ENCODE measurements at places on chromosomes 11 and 22. TPM values are rescaled to one million over a fixed set of nuclear protein-coding genes. Genes with fewer than 3 reads are reported as not detected.

TRPM5 gene
- 0.05 TPM for polyA plus RNA-seq

- DNase-seq = no peak
These were observed 83.2 kb downstream of the ST3GAL4 start for GRCh38 chr11:126438691-126439090.

GRCh38 chr22:41410311-41410751, 28.6 kb downstream of the TEF start:
- DNase-seq = no peak

DNA sequence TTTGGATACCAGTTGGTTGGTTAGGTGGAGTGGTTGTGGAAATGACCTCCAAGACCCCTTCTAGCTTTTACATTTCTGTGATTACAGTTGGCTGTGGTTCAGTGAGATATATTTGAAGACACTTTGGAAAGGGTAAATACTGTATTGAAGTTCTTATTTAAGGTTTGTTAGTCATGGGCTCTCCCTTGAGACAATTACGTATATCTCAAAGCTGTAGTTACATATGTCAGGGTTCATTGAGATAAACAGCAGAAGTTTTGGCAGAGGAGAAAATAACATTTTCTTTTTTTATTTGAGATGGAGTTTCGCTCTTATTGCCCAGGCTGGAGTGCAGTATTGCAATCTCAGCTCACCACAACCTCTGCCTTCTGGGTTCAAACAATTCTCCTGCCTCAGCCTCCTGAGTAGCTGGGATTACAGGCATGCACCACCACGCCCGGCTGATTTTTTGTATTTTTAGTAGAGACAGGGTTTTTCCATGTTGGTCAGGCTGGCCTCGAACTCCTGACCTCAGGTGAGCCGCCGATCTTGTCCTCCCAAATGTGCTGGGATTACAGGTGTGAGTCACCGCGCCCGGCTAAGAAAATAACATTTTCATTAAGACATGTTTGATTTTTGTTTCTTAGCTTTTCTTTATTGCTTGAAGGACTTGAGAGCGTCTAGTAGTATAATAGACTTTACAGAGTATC, 1.9 kb downstream of the RNF121 start:
- no peak for DNase-seq

- no peak for DNase-seq
These were observed 39.3 kb downstream of the DDI1 start for GRCh38 chr11:104075706-104076105.

DNA sequence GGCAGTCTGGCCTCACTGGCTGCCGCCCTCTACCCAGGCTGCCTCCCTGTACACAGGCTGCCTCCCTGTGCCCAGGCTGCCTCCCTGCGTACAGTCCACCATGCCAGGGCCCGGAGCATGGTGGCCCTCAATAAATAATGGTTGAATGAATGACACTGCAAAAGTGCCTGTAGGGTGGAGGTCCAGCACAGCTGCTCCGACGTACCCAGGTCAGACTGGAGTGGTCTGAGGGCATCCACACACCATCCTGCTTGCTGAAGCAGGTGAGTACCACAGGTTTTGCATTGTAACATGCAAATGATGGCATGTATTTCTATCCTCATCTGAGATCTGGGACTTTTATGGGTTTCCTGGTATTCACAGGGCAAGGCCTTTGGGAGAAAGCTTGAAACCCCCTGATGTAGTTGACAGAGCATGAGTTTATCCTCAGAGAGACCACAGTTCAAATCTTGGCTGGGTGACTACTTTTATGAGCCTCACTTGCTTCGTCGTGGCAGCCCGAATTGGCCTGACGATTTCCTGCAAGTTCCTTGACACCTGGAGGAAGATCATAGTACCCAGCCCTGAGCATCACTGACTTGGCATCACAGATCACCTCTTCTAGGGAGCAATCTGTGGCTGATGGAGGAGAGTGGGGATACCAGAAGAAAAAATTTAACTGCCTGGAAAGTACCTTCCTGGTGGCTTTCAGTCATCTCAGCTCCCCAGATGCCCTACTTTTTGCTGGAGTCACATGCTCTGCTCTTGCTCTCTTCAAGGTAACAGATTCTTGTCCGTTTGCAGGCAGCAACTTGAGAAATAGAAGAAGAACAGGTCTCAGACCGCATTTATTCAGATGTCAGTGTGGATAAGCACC, 16.0 kb upstream of the CYB5R3 start:
- DNase-seq = no peak

ANKK1 gene
- polyA plus RNA-seq = not detected

DNA sequence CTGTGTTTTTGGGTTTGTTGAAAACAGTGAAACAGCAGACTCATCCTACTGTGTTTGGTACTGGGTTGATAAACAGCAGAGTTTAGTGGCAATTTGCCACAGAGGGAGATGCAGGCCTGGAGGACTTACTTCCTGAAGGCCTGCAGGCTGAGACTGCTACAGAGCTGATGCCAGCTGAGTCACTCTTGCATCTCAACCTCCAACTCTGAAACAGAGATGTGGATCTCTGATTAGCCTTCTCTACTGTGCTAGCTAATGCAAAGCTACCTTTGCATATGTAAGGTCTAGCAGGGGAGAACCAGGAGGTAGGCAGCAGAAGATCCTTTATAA, 14.3 kb downstream of the ATP5MG start:
- DNase-seq = peak; percentile 16

- no peak for DNase-seq
These were observed 871.9 kb downstream of the TBC1D22A start for GRCh38 chr22:47634347-47634746.

OR5A2 gene
- not detected for polyA plus RNA-seq

DNA sequence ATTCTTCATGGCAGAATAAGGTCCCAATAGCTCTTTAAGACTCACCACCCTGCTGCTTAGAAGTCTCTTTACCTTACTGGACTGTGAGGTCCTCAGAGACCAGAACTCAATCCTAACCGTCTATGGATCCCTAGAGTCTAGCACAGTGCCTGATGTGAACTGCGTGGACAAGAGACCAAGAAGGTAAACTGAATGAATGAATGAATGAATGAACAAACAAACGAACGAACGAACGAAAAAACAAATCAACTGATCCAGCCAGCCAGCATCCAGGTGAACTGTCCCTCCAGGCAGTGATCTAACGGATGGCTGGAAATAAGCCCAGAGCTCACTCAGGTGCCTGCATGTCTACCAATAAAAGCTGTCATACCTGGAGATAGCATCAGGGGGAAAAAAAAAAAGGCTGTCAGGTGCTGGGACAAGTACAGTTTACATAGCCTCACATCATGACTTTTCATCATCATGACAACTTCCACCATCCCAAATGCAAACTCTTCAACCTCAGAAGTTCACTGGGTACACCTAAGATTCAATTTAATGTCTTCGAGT, 59.8 kb downstream of the PACSIN2 start:
- no peak for DNase-seq

DNA sequence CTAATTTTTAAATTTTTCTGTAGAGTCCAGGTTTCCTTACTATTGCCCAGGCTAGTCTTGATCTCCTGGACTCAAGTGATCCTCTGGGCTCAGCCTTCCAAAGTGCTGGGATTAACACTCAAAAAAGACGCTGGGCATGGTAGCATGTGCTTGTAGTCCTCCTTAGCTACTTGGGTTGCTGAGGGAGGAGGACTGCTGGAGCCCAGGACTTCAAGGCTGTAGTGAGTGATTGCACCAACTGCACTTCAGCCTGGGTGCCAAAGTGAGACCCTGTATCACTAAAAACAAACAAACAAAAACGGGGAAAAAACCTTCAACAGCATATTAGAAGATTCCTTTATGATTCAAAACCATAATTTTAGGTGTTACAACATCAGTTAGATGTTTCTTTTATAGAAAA, 44.6 kb downstream of the RSF1 start:
- no peak for DNase-seq

DNA sequence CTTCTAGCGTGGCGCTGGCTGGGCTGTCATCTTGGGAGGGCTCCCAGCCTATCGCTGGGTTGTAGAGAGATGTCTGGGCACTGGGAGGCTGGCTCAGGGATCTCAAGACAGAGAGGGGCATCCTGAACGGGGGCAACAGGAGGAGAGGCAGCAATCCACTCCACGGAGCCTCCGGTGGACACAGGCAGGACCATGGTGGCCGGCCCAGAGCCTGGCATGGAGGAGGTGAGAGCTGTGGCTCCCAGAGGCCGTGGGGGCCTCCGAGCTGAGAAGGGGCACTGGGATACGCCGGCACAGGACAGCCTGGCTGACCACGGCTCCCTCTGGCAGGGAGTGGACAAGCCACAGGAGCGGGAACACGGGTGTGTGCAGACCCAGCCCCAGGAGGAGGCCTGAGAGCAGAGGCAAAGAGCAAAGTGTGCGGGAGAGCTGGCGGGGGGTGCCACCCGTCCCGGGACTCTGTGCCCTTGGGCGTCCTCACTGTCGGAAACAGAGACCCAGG, 9.1 kb downstream of the MRGPRF start:
- DNase-seq = no peak

DNA sequence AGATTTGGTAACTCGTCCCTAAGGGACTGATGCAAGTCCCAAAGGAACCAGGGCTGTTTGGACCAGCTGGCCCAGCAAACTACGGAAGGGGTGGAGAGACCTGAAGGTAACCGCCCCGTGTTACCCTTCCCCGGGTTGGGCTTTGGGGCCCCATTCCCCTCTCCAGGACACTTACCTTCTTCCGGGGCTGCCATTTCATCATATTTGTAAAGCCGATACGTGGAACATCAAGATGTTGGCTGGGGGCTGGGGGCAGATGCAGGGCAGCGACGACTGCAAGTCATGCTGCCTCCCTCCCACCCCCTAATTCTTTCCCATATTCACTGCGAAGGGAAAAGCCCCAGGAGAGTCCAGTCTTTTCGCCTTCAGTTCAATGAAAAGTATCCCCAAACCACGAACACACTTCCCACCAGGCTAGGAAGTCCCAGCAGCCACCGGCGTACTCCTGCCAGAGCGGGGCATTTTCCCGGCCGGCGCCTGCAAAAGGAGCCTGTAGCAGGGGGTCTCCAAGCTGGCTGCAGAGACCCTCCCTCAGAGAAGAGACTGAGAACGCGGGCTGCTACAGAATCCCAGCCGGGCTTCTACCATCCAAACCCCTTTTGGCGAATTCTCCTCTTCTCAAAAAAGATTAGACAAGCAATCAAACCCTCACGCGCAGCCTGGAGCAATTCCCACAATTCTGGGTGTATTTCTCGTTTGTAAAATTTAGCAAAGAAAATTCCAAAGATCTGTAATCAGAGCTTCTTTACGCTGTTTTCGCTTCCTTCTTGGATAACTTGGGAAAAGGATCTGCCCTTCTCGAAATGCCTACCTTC, 236.7 kb downstream of the TTC28 start:
- peak; percentile 25 for DNase-seq

CEP164 gene
- 21.0 TPM for polyA plus RNA-seq

SELENOO gene
- 23.4 TPM for polyA plus RNA-seq

DNA sequence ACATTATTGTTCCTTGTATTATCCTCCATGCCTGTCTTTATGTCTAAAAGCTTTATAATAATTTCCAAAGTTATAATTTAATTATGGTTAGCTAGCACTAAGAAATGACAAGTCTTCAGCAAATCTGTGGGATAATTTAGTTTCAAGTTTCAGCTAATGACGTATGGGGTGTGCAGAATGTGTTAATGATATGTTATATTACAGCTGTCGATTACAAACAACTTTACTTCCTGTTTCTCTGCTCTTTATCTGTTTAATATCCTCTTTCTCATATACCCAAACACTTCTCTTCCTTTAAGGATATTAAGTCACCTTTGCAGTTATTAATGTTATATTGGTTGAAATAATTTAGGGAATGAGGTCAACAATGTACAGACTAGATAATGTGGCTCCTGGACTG, 161.8 kb downstream of the CASP12 start:
- DNase-seq = no peak

- DNase-seq = no peak
These were observed 22.5 kb downstream of the CAVIN3 start for GRCh38 chr11:6297831-6298230.

GRCh38 chr22:21703684-21704316, 31.8 kb downstream of the YPEL1 start:
- no peak for DNase-seq

GRCh38 chr11:84790849-84791427, 836.2 kb downstream of the DLG2 start:
- no peak for DNase-seq

- no peak for DNase-seq
These were observed 354.7 kb upstream of the NARS2 start for GRCh38 chr11:78929207-78929905.

GRCh38 chr11:94526645-94527438, 14.6 kb downstream of the C11orf97 start:
- no peak for DNase-seq

DNA sequence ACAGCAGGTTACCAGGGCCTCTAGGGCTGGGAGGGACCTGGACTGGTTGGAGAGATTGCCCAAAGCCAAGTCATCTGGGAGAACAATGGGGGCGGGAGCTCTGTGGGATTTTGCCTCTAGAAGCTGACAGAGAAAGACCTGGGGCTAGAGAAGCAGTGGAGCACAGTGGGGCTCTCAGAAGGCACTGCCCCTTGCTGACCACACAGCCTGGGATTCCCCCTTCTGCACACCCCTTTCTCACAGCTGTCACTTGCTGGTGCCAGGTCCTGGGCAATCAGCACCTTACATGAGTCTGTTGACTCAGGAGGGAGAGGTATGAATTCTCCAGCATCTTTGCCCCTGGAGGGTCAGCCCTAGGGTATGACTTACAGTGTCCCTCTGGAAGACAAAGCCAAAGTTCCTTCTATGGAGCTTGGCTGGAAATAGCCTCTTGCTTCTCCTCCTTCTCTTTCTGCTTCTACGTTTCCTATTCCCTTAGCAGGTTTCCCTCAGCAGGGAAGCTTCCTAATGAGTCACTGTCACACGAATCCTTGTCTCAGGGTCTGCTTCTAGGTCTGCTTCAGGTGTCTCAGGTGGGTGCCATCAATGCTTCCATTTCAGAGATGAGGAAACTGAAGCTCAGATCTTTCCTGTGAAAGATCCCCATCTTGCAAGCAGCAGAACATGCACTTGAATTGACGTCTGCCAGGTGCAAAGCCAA, 27.0 kb downstream of the GDPD5 start:
- no peak for DNase-seq

- DNase-seq = peak; percentile 64
These were observed 266.0 kb upstream of the NARS2 start for GRCh38 chr11:78840623-78841022.

GRCh38 chr22:37400719-37401118, 26.6 kb downstream of the ELFN2 start:
- DNase-seq = no peak

CAPN1 gene
- 67.4 TPM for polyA plus RNA-seq

DNA sequence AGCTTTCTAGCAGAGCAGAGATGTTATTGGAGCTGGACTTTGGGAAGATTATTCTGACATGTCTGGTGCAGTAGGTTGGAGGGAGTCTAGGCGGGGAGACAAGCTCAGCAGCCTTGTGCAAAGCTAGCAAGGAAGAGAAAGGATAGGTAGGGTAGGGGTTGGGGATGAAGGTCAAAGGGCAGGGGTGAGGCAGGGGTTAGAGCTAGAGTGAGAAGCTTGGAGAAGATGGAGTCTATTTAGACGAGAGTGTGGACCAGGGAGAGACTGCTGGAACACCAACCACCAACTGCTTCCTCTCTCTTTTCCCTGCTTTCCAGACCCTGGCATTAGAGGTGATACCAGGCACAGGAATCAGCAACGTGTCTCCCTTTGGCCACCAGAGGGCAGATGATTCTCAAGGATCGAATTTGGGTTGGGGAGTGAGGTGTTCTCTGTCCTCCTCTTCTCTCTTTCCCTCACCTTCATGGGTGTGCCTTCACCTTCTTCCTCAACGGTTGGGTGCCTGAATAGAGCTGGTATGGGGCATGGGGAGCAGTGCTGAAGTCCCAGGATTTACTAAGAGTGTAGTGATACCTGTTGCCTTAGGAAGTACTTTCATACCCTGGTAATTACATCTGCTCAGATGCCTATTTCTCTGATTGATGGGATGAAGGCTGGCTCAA, 1.8 kb upstream of the MARK2 start:
- peak; percentile 80 for DNase-seq

GRCh38 chr11:56307836-56308235, 7.1 kb upstream of the OR8K3 start:
- DNase-seq = no peak

BLID gene
- polyA plus RNA-seq = not detected

All from ovary (tissue), 10 donors.